ENCODE measurements at places on chromosomes 7 and 10.

- DNase-seq, result no peak
Observed at GRCh38 chr7:11261470-11261869, 287.8 kb downstream of the PHF14 start.

DNA sequence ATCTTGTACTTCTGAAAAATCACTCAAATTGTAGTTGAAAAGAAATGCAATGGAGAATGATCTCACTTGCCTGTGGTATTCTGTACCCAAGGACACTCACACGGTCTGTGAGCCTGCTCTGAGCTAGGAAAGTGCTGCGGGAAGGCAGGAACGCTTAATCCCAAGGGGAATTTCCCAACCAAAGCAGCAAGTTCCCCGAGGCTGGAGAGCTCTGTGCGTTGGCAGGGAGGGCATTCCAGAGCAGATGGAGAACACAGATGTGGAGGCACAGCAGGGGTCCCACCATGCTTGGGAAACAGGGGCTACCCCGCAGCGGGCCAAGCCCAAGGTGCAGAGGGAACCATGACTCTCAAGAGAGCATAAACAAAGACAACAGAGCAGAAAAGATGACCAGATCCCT, 13.6 kb downstream of the SVIL start:
- DNase-seq, result no peak

DNA sequence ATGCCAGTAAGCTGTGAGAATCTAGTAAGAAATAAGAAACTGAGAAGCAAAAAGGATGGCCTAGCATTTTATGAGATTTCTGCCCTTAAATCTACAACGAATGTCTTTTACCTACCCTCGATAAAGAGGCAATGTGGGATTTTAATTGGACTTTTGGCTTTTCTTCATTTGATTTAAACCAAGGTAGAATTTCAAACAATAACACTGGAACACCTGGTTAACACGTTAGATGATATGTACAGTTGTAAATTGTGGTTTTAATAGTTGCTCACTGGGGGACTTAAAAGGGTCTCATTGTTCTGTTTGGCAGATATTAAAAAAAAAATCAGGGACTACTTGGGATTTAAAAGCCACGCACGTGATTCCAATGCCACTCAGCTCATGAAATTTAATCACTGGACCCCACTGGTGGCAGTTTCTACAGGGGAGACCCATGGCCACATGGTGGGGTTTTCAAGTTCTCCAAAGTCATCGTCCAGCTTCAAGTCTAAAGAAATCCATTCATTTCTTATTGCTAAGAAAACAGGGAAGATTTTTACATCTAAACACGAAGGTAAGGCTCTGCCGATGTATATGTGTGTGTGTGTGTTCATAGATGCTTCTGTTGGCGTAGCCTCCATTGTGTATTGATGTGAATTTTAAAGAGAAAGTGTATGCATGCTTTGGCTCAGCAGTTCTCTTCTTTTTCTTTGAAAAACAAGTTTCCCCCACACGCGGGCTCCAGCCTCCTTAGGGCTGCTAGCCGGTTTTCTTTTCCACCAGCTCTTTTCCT, 588.6 kb upstream of the MKI67 start:
- DNase-seq, result no peak

DNA sequence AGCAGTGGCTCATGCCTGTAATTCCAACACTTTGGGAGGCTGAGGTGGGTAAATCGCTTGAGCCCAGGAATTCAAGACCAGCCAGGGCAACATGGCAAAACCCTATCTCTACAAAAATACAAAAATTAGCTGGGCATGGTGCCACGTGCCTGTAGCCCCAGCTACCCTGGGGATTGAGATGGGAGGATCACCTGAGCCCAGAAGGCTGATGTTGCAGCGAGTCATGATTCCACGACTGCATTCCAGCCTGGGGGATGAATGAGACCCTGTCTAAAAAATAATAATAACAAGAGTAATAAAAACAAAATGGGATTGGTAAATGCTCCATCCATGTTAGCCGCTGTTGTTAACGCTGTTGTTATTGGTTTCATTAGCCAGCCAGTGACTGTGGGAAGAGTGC, 1.3 kb upstream of the HKDC1 start:
- DNase-seq, result no peak

Data from HuH-7.5 (cell line).